Liver (tissue), 10 donors: ENCODE measurements at places on chromosomes 1 and 21. TPM values are rescaled to one million over a fixed set of nuclear protein-coding genes. Genes with fewer than 3 reads are reported as not detected.

DNA sequence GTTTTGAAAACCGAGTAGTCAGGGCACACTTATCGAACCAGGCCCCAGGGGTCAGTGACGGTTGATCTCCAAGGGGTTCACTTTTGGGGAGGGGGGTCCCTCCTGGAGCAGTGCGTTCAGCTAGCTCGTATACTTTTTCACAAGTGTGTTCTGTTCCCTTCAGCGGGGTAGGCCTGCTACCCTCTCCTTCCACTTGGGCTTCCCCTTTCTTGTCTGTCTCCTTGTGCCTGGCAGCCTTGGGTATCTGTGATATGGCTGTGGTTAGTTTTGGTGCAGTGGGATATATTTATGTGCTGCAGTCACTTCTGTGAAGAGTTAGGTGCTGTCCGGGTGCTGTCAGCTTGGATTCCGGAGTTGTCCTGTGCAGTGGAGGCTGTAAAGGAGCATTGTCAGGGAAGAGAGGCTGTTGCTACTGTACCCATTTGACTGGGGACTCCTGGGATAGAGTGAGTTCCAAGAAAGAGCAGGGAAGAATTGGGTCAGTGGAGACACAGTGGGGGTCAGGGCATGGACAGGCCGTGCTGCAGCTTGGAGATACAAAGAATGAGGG lies 29.7 kb downstream of the ADARB1 start:
- H3K4me3 ChIP-seq: no peak overlapping the region
- no peak overlapping the region for H3K27ac ChIP-seq
- H3K27me3 ChIP-seq: no peaks in the 10 kb centered on the region
- DNase-seq: no peak
- no peaks in the 10 kb centered on the region for H3K36me3 ChIP-seq
- peaks cover 13% of the 10 kb centered on the region for H3K4me1 ChIP-seq

The IKBKE gene
- total RNA-seq: 2.0 TPM

- H3K27ac ChIP-seq: no peak overlapping the region
- no peak for DNase-seq
- no peaks in the 10 kb centered on the region for H3K36me3 ChIP-seq
- H3K27me3 ChIP-seq: no peaks in the 10 kb centered on the region
Observed at GRCh38 chr1:59592924-59593323, 221.8 kb upstream of the HOOK1 start.

- H3K4me1 ChIP-seq: no peaks in the 10 kb centered on the region
- no peak overlapping the region for H3K27ac ChIP-seq
- H3K27me3 ChIP-seq: peaks cover 19% of the 10 kb centered on the region
- no peak overlapping the region for H3K4me3 ChIP-seq
- DNase-seq: no peak
Observed at GRCh38 chr1:18641005-18641941, 10.6 kb downstream of the PAX7 start.

GRCh38 chr1:93150729-93151128 lies 29.5 kb downstream of the TMED5 start:
- H3K36me3 ChIP-seq: peaks cover 4% of the 10 kb centered on the region
- no peak overlapping the region for H3K4me3 ChIP-seq
- no peaks in the 10 kb centered on the region for H3K27me3 ChIP-seq
- no peak overlapping the region for H3K27ac ChIP-seq
- no peak for DNase-seq
- no peaks in the 10 kb centered on the region for H3K4me1 ChIP-seq

DNA sequence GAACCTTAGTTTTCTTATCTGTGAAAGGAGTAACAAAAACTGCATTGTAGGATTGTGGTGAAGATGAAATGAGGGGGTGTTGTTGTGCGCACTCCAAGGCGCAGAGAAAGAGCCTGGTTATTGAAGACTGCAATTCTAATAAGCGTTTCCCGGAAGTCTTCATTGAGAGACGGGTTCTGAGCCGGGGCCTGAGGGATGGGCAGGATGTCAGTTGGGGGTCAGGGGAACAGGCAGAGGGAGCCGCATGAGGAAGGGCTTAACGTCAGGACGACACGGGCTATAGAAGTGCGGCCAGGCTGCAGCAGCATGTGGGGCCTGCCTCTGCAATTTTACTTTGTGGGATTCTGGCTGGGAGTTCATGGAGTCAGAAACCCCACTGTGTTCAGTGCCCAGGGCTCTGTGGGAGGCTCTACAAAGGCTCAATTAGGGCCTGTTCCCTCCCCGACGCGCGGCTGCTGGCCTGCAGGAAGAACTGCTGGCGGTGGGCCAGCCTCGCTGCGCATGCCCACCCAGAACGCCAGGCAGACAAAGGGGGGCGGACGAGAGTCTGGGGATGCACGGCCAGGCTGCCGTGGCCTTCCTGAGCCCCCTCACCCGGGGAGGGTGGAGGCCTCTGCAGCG lies 20.7 kb downstream of the TRIM62 start:
- no peak overlapping the region for H3K27ac ChIP-seq
- no peak overlapping the region for H3K4me3 ChIP-seq
- no peak for DNase-seq
- no peaks in the 10 kb centered on the region for H3K4me1 ChIP-seq
- no peaks in the 10 kb centered on the region for H3K27me3 ChIP-seq
- peaks cover 2% of the 10 kb centered on the region for H3K36me3 ChIP-seq

The DMRTA2 gene
- total RNA-seq: not detected

DNA sequence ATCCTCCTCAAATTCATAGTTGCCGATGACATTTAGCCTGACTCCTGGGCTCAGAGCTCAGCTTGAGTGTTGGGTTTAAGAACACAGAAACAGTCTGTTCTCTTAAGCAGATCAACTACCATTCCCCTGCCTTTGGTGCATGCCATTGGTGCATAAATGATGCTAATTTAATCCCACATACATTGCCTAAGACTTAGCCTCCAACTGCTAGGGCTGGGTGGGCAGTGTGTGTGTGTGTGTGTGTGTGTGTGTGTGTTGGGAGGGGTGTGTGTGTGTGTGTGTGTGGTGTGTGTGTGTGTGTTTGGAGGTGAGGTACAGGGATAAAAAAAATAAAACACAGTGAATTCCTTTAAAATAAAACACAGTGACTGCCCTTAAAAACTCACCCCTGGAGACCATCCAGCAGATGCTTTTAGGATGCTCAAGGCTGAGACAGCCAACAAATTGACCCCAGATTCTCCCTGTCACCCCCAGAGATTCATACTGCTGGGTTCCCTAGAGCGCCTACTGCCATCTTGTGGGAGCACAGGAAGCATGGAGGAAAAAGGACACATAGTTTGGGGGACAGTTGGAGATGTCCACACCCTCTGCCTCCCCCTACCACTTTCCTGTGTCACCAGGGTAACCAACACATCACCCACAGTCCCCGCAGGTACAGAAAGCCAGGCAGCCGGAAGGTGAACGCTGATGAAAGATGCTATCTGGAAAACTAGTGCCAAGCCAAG lies 30.6 kb downstream of the KLHDC7A start:
- no peak overlapping the region for H3K27ac ChIP-seq
- no peak overlapping the region for H3K4me3 ChIP-seq
- no peaks in the 10 kb centered on the region for H3K27me3 ChIP-seq
- no peaks in the 10 kb centered on the region for H3K36me3 ChIP-seq
